ENCODE measurements at places on chromosomes 5 and 9.

DNA sequence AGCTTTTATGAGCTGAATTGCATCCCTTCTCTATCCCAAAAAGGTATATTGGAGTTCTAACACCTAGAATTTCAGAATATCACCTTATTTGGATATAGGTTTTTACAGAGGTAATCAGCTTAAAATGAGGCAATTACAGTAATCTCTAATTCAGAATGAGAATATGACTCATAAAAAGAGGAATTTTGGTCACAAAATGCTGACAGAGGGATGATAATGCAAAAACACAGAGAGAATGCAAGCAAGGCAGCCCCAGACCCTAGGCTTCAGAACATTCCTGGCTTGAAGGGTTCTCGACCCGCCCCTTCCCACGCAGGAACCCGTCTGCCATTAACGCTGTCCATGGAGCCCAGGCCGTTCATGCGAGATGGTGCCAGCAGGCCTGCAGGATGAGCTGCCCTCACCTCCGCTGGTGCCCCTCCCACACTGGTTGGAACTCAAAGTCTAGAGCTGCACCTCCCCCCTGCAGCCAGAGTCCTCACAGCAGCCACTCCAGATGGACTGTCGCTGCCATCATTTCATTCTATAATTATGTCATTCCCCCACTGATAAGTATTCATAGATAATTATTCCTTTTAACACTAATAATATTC lies 1173.4 kb upstream of the ACO1 start:
- no peak for DNase-seq

GRCh38 chr5:60843386-60843935 lies 608 bp downstream of the ELOVL7 start:
- DNase-seq: no peak

GRCh38 chr5:57422993-57423392 lies 59.6 kb downstream of the ACTBL2 start:
- DNase-seq: no peak

DNA sequence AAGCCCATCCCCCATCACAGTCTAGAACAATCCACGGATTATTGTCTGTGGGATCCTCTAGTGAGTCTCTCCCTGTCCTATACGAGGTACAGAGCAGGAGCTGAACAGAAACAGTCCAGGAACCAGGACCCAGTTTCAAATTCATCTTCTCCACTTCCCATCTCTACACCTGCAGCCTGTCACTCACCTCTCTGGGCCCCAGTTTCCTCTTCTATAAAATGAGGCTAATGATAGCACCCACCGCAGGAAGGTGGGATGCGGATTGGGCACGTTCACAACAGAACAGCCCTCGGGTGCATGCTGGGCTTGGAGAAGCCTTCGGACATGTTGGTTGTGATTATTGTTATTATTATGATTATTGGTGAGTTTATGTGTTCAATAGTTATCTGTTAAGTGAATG lies 78.5 kb downstream of the ANKRD33B start:
- no peak for DNase-seq

GRCh38 chr5:10106285-10106684 lies 143.4 kb downstream of the ATPSCKMT start:
- DNase-seq: no peak

- no peak for DNase-seq
These were observed 42.3 kb upstream of the MUSK start for GRCh38 chr9:110626101-110626829.

DNA sequence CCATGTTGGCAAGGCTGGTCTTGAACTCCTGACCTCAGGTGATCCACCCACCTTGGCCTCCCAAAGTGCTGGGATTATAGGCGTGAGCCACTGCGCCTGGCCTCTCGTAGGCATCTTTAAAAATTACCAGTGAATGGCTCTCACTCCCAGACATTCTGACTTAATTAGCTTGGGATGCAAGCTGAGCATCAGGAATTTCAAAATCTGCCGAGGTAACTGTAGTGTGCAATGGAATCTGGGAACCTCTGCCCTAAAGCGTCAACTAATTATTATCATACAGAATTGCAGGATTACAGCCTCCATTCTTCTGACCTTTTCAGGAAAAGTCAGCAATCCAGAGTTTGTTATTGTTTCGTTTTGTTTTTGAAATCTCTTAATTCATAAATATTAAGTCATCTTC lies 213.4 kb upstream of the DMAC1 start:
- DNase-seq: no peak

GRCh38 chr9:32970554-32970953 lies 30.9 kb downstream of the APTX start:
- DNase-seq: no peak

- no peak for DNase-seq
These were observed 66.6 kb downstream of the ABCA1 start for GRCh38 chr9:104861397-104861796.

GRCh38 chr9:7105095-7105494 lies 347.3 kb downstream of the KDM4C start:
- DNase-seq: no peak

GRCh38 chr9:18479405-18479804 lies 5.5 kb downstream of the ADAMTSL1 start:
- no peak for DNase-seq

GRCh38 chr5:78606241-78606640 lies 42.3 kb downstream of the LHFPL2 start:
- DNase-seq: no peak

- no peak for DNase-seq
These were observed 13.1 kb upstream of the IFNA5 start for GRCh38 chr9:21317956-21318923.

Measured in KG1 (cell line).